Activated T-helper 17 cell treated with anti-CD3 and anti-CD28 coated beads, Interleukin-2, amount 50 U/mL, for 72 hours (primary cell): ENCODE measurements at places on chromosomes 2 and 18. TPM values are rescaled to one million over a fixed set of nuclear protein-coding genes. Genes with fewer than 3 reads are reported as not detected.

GRCh38 chr2:240168546-240169361, 28.3 kb upstream of the OTOS start:
- no peak for ATAC-seq

DNA sequence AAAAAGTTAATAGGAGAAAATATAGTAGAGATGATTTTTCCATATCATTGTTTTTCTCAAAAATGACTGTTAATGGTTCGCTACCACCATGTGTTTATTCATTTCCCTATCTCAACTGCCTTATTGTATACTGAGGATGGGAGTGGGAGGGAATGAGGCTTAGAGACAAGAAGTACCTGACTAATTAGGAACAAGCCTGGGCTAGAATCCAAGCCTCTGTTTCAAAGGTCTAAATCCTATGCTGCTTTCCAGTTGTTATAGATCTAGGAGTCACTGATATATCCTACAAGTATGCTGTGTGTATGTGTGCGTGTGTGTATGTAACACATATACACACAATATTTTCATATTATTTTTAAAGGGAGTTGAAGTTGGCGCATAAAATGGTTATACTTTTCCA, 465.9 kb downstream of the EPHA4 start:
- no peak for ATAC-seq

DNA sequence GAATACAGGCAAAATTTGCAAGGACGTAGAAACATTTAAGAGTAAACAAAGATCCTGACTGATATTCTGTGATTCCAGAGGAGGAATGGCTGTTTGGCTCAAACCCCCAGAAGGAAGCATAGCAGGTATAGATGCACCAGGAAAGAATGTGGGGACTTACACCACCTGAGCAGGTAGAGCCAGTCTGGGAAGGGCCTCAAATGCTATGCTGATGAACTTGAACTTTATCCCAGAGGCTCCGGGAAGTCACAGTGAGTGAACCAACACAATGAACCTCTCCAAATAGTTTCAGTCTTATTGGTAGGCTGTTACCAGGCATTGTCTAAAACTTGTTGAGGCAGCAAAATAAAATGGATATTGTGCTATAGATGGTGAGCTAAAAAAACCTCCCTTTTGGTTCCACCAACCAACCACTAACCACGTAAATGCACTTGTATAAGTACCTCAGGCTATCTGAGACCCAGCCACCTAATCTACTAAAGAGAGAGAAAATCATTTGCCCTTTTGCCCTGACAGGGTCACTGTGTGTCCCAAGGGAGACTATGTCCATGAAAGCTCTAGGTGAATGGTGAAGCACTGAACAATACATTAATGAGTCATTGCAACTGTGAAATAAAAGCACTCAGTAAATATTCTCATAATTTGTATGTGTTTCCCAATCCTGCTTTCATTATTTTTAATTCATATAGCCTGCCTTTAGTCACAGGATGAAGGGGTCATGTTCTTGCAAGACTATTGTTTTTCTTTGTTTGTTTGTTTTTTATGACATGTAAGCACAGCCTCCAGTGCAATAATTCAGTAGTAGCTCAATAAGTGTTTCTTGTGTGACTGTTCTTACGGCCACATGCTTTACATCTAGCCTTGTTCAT, 911.6 kb downstream of the EPHA4 start:
- ATAC-seq, result no peak

DNA sequence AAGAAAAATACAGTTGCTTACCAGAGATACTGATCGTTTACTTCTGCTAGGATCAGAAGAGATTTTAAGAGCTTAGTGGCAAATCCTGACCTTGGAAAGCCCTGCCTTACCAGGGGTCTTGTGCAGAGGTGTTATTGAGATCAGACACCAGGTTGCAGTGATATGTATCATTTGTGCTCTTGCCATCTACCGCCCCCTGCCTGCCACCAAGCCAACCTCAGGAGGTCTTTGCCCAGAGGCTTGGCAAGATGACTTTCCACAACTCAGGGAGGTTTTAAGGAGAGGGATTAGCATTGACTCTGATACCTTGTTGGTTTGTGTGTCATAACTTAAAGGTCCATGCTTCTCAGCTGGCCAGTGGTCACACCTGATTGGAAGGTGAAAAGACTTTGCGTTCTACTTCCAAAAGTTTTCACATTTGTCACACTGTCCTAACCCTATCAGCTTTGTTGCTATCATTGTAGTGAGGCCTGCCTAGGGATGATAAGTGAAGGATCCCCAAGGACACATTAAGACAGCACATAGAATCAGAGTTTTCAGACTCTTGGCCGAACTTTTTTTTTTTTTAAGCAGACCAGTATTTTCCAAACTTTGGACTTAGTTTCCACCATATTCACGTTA, 46.2 kb upstream of the MGAT5 start:
- ATAC-seq, result peak; percentile 78

GRCh38 chr2:196830701-196831100, 21.5 kb upstream of the C2orf66 start:
- ATAC-seq, result no peak

DNA sequence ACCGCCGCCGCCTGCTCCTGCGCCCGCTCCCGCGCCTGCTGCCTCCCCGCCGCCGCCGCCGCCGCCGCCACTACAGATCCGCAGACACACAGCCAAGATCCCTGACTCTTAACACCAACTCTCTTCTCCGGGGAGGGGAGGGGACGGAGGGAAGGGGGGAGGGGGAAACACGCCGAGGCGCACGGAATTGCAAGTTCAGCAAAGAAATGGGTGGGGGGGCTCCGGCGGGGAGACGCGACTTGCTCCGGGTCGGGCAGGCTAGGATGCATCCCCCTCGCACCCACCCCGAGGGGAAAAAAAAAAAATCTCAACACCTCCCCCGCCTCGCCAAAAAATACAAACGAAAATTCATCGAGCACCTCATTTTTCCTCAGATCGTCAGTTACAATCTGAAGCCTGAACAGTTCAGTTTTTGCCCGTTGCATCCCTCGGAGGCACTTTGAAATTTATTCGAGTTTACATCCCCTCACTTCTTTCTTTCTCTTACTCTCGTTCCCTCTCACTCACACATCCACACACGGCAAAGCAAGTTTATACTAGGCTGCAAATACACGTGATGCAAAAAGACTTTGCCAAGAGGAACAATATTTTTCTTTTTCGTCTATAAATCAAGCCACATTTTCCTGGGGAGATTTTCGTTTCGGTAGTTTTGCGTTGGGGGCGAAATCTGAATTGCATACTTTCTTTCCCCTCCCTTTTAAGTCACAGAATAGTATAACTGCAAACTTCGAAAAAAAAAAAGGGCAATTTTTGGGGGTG, at the start of gene TCF4:
TSS of gene TCF4 (minus strand) at position 82 of the 759 bp plus-strand sequence. CDS start 1,076 bp downstream, outside the sequence.
- no peak for ATAC-seq

NEURL3 gene
- 3.4 TPM for total RNA-seq

TPO gene
- 0.08 TPM for total RNA-seq

KATNAL2 gene
- total RNA-seq, result 0.53 TPM
